Fibroblast of skin of back (primary cell): ENCODE measurements at places on chromosomes 3 and 15.

DNA sequence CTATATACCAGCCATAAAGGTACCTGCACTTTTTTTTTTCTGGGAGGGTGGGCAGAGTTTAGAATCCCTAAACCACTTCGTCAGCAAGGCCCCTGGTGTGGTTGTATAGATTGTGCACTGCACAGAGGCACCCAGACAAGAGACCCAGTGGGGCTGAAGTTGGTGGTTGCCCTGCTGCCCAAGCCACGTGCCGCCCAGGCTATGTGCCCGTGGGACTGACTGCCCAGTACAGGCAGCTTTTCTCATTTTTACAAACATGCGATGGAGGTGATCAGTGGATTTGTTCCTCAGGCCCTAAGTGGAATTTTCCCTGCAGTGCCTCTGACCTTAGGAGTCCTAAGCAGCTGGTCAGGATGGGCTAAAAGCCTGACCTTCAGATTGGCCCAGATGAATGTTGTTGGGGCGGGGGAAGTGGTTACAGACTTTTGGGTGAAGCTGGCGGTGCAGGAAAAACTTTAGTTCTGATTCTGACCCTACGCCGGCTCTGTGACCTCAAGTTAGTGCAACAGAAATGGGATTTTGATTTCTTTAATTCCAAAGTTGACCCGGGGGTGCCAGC lies 34.9 kb upstream of the LIMD1 start:
- no peak for DNase-seq

DNA sequence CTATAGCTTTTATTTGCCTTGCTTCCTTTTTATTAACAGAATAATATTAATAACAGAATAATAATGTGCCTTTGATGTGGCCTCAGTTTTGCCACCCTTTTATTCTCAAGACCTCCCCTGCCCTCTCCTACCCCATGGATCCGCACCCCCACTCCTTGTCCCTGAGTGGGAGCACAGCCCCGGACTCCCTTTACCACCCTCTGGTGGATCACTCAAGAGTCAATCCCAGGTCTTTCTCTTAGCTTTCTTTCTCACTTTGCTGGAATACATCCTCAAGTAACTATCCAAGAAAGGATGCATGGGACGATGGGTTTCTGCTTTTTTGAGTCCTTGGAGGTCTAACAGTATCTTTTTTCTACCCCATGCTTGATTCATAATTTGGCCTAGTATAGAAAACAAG lies 63.4 kb downstream of the KLF13 start:
- no peak for DNase-seq

GRCh38 chr3:56131974-56132590 lies 336.2 kb downstream of the ERC2 start:
- DNase-seq, result peak; percentile 97

DNA sequence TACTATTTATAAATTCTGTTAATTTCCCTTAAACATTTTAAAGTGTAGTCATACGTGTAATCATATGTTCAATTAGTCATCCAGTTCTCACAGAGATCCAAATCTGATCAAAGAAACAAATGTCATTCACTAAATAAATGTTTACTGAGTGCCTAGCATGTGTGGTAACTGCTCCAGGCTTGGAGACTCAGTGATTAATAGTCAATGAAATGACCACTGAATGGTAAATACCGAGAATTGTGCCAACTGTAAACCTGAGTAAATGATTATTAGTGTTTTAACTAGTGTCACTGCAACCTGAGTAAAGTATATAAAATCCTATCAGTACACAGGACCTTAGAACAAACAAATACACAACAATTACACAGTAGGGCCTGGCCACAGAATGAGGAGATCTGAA lies 52.3 kb downstream of the SH3GL3 start:
- no peak for DNase-seq

GRCh38 chr3:16284633-16285032 lies 19.6 kb downstream of the OXNAD1 start:
- DNase-seq, result no peak

GRCh38 chr15:90002428-90002844 lies 1.3 kb downstream of the ZNF710 start:
- DNase-seq, result peak; percentile 46

GRCh38 chr3:190495796-190496195 lies 18.1 kb upstream of the IL1RAP start:
- no peak for DNase-seq

- DNase-seq, result no peak
Measured at GRCh38 chr3:39168156-39168780, 14.9 kb upstream of the CSRNP1 start.

- no peak for DNase-seq
Measured at GRCh38 chr3:15175605-15176004, 30.4 kb upstream of the CAPN7 start.

- DNase-seq, result peak; percentile 70
Measured at GRCh38 chr15:36161771-36162212, 417.6 kb upstream of the CDIN1 start.

DNA sequence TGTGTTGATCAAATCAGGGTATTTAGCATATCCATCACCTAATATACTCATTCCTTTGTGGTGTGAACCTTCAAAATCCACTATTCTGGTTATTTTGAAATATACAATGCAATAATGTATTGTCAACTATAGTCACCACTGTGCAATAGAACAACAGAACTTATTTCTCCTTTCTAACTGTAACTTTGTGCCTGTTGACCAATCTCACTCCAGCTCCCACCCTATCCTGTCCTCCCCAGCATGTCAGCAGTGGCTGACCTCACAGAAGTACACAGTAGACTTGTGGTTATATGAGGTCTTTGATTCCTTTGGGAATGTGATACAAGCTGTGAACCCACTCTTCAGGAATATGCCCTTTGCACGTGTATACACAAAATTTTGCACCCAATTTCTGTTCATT lies 64.2 kb downstream of the ECT2 start:
- no peak for DNase-seq

GRCh38 chr15:99441871-99442251 lies 123.9 kb upstream of the MEF2A start:
- no peak for DNase-seq

- no peak for DNase-seq
Measured at GRCh38 chr15:91696981-91697380, 156.5 kb upstream of the SLCO3A1 start.

DNA sequence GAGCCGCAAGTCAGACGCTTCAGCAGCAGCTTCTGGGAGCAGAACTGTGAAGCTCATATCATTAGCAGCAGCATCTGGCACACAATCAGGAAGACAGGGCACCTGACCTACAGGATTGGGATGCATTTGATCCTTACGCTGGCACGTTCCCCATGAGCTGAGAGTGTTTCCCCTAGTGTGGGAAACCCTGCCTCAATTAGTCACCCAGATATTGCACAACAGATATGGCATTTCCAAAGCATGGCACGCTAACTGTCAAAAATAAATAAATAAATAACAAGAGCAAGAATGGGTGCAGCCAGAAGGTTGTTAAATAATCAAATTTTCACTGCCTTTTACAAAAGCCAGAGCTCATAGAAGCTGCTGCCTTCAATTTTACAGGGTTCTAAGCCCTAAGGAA lies 189.6 kb upstream of the THBS1 start:
- DNase-seq, result no peak

DNA sequence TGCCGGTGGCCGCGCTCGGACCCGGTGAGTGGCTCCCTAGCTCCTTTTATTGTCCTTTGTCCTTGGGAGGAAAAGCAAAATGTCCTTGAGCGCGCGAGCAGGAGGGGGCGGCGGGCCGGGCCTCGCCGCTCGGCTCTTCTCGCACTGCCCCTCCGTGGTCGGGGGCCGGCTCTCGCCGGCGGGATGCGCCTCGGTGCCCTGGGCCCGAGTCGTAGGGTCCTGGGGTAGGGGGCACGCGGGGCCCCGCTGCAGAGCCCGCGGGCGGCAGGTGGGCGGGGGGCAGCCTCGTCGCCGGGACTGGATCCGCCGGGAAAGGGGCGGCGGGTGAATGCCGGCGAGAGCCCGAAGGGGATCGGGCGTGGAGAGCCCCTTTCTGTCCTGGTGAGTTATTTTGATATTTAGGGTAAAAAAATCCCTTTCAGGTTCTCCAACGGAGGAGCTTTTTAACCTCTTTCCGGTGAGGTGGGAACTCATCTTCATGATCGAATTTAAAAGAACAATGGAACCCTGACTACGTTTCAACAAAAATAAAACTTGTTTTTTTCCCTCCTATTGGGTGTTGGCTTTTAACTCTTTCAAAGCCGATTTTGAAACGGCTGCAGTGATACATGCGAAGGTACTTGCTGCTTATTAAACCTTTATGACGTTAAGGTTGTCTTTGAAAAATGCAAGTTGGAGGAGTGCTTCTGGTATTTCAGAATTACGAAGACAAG lies 16.8 kb upstream of the CHD2 start:
- DNase-seq, result peak; percentile 47

- DNase-seq, result no peak
Measured at GRCh38 chr3:46010519-46011113, 15.0 kb upstream of the FYCO1 start.

- no peak for DNase-seq
Measured at GRCh38 chr15:31228980-31229826, 97.4 kb upstream of the KLF13 start.

GRCh38 chr3:130846181-130846580 lies 47.7 kb upstream of the ATP2C1 start:
- no peak for DNase-seq

DNA sequence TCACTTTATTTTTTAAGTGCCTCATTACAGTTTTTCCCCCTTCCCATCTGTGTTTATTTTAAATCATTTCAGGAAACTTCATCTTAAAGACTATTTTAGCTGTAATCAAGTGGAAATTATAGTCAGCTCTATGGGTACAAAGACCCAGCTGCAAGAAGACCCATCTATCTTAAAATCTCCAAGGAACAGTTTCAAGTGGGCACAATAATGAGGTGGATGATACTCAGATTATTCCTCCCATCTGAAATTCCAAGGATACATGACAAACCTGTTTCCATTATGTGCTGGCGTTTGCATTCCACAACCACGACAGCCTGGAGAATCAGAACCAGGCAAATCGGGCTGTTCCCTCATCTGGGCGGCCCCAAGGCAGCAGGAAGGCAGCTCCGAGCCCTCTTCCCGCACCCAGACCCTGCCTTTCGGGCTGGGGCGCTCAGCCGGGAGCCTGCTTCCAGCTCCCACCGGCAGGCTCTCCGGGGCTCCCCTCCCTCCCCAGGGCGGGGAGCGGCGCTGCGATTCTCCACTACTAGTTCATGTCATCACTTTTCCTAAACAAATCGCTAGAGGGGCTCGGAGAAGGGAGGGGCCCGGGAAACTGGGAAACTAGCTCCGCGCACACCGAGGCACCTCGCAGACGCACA lies at the start of gene MGLL:
Gene MGLL, minus strand, starts transcription at position 475 of the 641 bp plus-strand sequence. Its CDS starts 197 bp downstream, at position 278.
- DNase-seq, result peak; percentile 56

- no peak for DNase-seq
Measured at GRCh38 chr3:44292276-44292675, 46.3 kb upstream of the TCAIM start.

GRCh38 chr3:184260724-184261269 lies 556 bp downstream of the CAMK2N2 start:
- DNase-seq, result no peak

DNA sequence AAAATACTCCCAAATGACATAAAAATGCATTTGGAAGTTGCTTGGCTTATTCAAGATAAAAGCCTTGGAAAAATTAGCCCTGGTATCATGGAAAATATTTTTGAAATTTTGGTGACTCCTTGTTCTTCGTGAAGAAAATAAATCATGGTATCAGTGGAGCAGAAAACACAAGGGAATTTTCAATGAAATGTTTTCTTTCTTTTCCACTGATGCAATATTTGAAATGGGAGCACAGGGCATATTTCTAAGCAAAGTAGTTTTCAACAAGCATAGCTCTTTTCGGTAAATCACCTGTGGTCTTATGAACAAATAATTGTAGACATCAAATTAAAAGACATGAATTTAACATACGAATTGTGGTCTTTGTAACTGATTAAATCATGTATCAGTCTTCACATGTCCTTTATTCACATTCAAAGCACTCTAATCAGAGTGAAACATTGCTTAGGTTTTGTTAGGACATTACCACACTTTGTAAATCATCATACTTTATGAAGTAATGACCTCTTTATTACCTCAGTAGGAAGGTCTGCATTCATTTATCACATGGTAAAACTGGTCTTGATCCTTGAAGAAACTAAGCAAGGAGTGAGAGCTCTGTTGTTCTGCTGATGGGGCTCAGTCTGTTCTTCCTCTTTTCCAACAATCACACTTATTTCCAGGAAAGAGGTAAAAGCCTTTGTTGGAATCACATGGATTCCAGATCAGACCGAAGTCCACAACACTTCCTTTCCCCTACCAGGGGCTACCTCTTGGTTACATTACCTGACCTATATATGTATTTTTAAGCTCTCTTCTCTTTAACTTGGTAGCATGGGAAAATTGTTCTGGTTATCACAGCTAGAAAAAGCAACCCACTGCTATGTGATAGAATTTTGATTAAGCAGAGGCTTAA lies 413.5 kb upstream of the THBS1 start:
- no peak for DNase-seq

- DNase-seq, result no peak
Measured at GRCh38 chr3:160671231-160671630, 5.7 kb upstream of the ARL14 start.

- no peak for DNase-seq
Measured at GRCh38 chr3:162441716-162442115, 945.1 kb downstream of the OTOL1 start.

GRCh38 chr3:138186221-138186620 lies 880 bp upstream of the ARMC8 start:
- no peak for DNase-seq

GRCh38 chr3:115281697-115282675 lies 134.9 kb upstream of the ZBTB20 start:
- peak; percentile 35 for DNase-seq

DNA sequence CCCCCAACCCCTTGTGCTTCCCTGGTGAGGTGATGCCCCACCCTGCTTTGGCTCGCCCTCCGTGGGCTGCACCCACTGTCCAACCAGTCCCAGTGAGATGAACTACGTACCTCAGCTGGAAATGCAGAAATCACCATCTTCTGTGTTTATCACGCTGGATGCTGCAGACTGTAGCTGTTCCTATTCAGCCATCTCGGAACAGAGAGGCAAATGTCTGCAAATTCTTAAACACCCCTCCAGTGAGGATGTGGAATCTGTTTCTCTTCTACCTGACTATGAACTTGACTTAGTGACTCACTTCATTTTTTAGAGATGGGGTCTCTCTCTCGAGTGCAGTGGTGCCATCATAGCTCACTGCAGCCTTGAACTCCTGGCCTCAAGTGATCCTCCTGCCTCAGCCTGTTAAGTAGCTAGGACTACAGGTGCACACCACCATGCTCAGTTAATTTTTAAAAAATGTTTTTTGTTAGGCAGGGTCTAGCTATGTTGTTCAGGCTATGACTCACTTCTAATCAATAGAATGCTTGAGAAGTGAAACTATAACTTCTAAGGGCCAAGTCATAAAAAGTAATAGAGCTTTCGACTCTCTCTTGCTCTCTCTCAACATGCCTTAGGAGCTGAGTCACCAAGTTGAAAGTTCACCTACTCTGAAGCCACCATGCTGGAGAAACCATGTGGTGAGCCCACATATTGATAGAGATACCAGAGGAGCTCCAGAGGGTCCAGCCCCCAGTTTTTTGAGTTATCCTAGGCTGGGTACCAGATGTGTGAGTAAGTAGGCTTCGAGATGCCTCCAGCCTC lies 11.5 kb upstream of the PARP14 start:
- peak; percentile 47 for DNase-seq

DNA sequence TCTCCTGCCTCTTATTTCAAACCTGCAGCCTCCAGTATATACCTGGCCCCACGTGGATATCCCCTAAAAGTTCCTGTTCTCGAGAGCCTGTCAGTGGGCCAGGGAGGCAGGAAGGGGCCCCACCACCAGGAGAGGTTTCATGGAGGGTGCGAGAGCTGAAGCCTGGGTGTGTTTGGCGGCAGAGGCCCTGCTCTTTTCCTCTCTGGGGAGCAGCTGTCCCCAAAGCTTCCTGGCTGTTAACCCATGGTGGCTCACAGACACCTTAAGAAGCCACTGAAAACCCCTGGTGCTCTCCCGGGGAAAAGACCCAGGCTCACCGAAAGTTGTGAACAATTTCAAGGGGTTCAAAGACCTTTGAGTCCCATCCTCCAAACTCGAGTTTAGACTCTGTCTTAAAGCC lies 1.1 kb downstream of the PRRT3 start:
- DNase-seq, result no peak
